ENCODE measurements at places on chromosomes 13 and 19. TPM values are rescaled to one million over a fixed set of nuclear protein-coding genes. Genes with fewer than 3 reads are reported as not detected.

DNA sequence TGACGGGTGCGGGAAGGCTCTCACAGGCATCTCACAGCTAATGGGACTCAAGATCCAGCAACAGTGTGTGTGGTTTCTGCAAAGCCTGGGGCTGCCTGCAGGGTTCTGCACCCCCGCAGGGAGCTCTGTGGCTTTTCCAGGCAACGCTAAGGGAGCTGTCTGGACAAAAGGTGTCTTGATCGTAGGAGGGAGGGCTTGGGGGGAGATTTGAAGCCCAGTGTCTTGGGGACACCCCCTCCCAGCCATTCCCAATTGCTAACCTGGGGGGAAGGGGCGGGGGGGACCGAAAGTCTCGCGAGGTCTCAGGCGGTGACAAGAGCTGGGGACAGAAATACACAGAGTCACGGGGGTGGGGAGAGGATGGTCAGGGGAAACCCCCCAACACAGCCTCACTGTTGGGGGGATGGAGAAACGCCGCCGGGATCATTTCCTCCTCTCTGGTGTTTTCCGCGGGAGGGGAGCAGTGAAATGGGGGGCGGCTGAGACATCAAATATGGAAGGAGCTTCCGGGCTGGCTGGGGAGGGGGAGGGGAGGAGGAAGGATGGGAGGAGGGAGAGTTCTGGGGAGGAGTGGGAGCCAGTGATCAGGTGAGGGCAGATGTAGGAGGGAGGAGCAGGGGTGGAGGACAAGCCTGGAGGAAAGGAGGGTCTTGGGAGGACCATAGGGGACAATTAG is 13.3 kb downstream of the KCNC3 start:
- no peak for DNase-seq

NCCRP1 gene
- total RNA-seq: 1.1 TPM

DNA sequence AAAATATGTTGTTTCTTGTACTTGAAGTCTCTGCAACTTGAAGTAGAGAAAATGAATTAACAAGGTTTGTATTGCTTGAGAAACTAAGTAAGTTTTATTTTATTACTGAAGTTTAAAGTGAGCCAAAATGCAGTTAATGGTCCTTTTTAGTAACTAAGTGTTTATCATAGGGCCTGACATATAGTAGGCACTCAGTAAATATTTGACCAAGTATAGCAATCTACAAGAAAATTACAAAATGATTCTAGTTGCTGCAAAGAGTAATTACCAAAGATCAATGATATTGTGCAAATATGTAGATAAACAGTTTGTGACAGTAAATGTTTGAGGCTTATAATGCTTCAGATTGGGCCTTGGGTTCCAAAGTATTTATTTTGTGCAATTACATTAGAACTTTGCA is 2.4 kb upstream of the XPO4 start:
- no peak for DNase-seq

- no peak for DNase-seq
These were observed 48.6 kb downstream of the CHST8 start for GRCh38 chr19:33670398-33670797.

DNA sequence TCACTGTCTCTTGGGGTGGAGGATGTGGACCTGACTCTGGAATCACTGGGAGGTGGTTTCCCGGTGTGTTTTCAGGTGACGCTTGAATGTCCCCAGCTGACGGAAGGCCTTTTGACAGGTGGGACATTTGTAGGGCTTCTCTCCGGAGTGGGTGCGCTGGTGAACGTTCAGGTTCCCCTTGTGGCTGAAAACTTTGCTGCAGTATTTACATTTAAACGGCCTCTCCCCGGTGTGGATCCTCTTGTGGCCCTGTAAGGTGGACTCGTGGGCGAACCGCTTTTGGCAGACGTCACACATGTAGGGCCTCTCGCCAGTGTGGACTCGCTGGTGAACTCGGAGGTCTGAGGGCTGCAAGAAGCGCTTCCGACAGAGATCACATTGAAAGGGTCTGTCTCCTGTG is 7.8 kb downstream of the ZSCAN5B start:
- no peak for DNase-seq

- no peak for DNase-seq
These were observed 13.8 kb downstream of the EPS15L1 start for GRCh38 chr19:16457954-16458331.

DNA sequence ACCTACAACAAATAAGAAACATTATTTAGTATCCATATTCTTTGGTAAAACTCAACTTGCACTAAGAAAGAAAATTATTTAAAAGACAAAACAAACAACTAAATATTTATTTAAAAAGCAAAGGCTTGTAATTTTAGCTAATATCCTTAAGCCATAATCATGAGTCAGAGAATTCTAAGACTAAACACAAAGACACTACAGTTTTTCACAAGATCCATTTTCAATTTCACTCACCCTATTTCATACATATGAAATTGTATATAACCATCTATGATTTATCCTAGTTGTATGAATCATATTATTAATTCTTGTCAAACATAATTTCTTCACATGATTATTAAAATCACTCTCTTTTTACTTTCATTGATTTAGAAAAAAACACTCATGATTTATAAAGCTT is 64.3 kb downstream of the MICU2 start:
- no peak for DNase-seq

- DNase-seq: no peak
These were observed 83.5 kb downstream of the FRY start for GRCh38 chr13:32115066-32115465.

MISP gene
- total RNA-seq: 1.4 TPM

- DNase-seq: no peak
These were observed 110.5 kb upstream of the RFC3 start for GRCh38 chr13:33707449-33707848.

- no peak for DNase-seq
These were observed 486.4 kb downstream of the TSHZ3 start for GRCh38 chr19:30862876-30863275.

GRCh38 chr19:48311384-48311783 is 14.0 kb upstream of the EMP3 start:
- DNase-seq: no peak

GRCh38 chr13:77702366-77702765 is 4.9 kb downstream of the SLAIN1 start:
- no peak for DNase-seq

- no peak for DNase-seq
These were observed 15.1 kb upstream of the FOXO1 start for GRCh38 chr13:40681341-40682146.

GRCh38 chr19:30648866-30649862 is 277.0 kb downstream of the ZNF536 start:
- no peak for DNase-seq
